Upper lobe of left lung (tissue), 6 donors: ENCODE measurements at places on chromosomes 12 and 14. TPM values are rescaled to one million over a fixed set of nuclear protein-coding genes. Genes with fewer than 3 reads are reported as not detected.

DNA sequence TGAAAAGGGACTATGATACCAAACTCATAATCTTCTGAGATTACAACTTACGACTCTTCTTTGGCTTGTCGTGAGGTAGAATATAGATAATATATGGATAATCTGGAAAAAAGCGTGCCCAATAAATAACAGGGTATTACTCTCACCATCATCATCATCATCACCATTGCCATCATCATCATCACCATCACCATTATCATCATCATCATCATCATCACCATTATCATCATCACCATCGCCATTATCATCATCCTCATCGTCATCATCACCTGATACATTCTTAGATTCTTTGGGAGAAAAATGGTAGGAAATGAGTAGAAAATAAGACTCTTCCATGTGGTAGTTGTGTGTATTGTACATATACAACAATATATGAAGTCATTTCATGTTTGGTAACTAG, 259.8 kb downstream of the SYT1 start:
- DNase-seq = no peak

- DNase-seq = no peak
Observed at GRCh38 chr14:89255012-89255411, 162.0 kb downstream of the FOXN3 start.

DNA sequence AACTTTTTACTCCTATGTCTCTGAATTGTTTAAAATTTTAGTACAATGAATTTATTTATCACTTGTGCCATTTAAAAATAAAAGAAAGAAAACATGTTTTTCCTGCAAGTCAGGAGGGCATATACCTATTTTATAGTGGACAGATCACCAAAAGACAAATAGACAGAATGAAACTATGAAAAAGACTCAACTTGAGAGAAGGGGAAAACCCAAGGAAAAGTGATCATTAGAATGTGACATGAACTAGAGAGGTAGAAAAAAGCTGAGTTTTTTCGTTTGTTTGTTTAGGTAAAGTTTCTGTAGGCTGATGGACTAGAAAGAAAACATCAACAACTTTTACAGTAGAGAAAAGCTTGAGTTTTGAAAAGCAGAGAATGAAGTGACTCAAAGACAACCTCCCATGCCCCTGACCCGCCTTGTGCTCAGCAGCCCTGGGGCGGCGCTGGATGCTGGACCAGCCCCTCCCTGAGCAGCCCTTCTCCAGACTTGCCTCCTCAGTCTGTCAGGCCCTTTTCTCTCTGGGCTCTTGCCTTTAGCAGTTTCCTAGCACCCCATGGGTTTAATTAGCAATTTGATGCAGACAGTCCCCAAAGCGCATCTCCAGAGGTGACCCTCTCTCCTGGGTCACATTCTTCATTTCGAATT, 95.1 kb upstream of the ARID2 start:
- peak; percentile 61 for DNase-seq

- DNase-seq = no peak
Observed at GRCh38 chr12:63944586-63945228, 100.2 kb downstream of the SRGAP1 start.

AP4S1 gene
- 5.3 TPM for total RNA-seq

DNA sequence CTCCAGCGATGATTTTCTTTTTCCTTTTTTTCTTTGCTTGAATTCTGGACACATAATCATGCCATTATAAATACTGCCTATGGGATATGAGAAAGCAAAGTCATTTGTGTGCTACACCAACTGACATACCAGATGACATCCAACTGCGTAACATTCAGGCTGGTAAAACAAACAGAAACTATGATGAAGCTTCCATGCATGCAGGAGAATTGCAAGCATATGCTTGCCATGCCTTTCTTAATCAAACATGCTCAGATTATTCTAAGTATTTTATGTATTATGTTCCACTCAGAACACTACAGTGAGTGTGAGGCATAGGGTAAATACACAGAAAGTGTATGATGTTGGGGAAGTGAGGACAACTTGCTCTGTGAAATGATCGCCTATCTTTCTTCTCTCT, 97.4 kb downstream of the C12orf50 start:
- no peak for DNase-seq

DNA sequence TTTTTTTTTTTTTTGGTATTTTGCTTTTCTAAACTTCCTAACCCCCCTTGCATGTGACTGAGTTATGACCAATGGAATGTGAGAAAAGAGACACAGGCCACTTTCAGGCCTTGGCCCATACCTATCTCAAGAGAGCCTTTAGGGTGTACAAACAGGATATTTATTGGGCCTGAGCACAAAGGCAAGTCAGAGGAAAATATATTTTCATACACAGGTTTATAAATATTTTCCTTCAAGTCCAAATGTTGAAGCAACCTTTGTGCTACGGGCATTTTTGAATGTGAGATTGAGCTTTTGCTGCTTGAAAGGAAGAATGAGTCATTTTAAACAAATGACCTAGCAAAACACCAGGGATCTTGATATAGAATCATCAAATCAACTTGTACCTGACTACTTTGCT, 228.6 kb upstream of the E2F7 start:
- no peak for DNase-seq

GRCh38 chr12:47023953-47024352, 55.5 kb upstream of the PCED1B start:
- DNase-seq = no peak

GRCh38 chr14:69036757-69037506, 57.8 kb upstream of the ACTN1 start:
- DNase-seq = no peak

DNA sequence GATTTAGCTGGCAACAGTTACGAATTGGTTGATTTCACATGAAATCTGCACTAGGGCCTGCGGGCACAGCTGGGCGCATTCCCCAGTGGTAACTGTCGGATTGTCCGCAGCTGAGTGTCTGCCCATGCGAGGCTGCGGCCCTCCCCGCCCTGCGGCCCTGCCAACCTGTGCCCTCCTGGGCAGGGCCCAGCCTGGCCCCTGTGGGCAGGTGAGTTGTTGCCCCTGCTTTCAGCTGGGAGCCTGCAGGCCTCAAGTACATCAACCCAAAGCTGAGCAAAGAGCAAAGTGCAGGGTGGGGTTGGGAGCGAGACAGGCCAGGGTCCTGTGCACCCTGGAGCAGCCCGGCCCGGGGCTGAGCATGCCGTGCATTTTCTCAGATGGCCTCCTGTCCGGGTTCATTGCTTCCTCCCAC, 89.1 kb downstream of the ADGRD1 start:
- DNase-seq = no peak

- DNase-seq = no peak
Observed at GRCh38 chr14:33551963-33552362, 398.9 kb downstream of the EGLN3 start.

DNA sequence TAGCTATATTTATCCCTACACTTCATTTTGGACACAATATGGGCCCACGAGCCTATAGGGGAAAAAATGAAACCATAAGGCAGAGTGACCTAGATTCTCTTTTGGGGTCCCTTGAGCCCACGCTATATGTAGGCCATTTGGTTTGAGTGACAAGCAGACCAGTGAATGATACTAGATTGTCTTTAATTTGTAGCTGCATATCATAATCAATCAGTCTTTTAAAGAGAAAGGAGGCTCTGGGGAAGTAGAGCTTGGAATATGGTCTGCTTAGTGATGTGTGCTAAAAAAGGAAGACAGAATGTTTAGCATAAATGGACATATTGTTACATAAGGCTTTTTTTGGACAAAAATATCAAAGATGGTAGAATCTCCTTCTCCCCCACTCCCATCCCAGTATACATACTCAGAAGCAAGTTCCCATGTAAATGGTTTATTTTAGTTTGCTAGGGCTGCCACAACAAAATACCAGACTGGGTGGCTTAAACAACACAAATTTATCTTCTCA, 140.8 kb downstream of the CAPZA3 start:
- no peak for DNase-seq

DNA sequence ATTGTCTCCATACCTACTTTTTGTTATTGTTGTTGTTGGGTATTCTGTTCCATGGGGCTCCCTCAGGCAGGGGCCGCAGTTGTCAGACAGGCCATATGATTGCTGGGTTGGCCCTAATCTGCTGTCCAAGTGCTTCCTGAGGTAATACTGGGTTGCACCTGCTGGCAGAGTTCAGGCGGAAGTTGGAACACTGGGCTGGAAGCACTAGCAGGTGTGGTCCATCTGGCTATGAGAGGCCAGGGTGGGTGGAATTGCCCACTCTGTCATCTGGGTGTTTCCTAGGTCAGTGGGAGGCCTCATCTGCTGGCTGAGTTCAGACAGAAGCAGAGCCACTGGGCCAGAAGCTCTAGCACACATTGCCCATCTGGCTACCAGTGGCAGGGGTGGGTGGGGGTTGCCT, 81.3 kb upstream of the NID2 start:
- DNase-seq = no peak

GRCh38 chr12:49279706-49280159, 14.9 kb downstream of the TUBA1C start:
- DNase-seq = no peak

DNA sequence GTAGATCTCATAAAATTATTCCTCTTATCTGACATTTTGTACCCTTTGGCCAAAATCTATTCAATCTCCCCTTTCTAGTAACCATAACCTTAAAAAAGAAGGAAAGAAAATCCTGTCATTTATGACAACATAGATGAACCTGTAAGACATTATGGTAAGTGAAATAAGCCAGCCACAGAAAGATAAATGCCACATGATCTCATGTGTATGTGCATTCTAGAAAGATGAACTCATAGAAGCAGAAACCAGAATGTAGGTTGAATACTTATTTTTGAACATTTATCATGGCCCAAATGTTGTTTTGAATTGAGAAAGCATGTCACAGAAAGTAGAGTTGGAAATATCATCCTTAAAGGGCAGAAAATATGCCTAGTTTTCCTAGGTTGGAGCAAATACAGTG, 1053.6 kb downstream of the SLC6A15 start:
- DNase-seq = no peak

ASB2 gene
- 0.76 TPM for total RNA-seq

CISTR gene
- not detected for total RNA-seq

LRRC23 gene
- total RNA-seq = 76.5 TPM

GLI1 gene
- total RNA-seq = not detected

DNA sequence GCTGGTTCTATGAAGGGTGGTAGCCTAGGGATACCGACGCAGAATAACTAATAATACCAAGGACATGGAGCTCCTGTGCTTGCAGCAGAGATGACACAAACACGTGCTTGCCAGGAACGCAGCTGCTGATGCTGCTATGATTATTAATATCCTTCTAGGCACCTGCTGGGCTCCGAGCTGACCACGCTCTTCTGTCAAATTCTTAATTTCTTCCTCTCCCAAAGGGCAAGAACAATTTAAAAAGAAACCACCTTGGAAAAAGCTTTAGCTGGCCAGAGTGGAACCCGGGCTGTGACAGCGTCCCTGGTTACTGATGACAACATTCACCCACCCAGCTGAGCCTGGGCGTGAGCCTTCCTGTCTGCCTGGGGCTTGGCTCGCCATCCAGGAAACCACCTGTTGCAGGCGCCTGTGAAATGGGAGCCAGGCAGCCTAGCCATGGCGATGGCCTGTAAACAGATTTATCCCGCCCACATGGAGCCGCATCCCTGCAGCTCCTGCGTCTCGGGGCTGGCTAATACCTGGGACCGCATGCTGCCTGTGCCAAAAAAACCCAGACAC, 28.8 kb downstream of the CLMN start:
- DNase-seq = no peak

PPP2R5C gene
- 197 TPM for total RNA-seq

GRCh38 chr12:130803702-130804101, 35.3 kb downstream of the STX2 start:
- no peak for DNase-seq

- DNase-seq = no peak
Observed at GRCh38 chr12:92458996-92459395, 243.8 kb upstream of the PLEKHG7 start.

GRCh38 chr14:75295491-75296345, 17.1 kb downstream of the FOS start:
- DNase-seq = peak; percentile 90
